CD4-positive, alpha-beta T cell treated with Interleukin-10 for 1 hour (primary cell): ENCODE measurements at places on chromosomes 12 and 14.

GRCh38 chr12:102298022-102298421 is 100.4 kb upstream of the PMCH start:
- DNase-seq, result no peak

DNA sequence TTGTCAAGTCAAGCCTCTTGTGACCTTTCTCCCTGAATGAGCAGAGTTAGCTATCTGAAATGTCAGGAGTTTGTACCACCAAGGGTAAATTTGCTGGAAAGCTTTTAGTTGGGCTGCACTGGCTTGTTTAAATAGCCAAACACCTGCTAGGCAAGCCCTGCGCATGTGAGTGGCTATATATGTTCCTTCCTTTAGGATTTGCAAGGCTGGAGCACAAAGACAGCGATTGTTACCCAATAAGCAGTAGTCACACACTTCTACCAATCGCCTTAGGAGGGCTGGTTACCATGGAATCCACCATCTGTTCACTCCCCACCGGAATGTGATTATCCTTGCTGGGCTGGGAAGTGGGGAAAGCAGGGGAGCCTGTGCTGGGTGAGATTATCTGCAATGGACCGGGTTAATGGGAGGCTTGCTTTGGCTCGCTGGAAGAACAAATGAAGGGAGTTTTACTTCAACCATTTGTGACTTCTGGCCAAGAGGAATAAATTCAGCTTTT is 102.5 kb downstream of the FGD4 start:
- DNase-seq, result no peak

- DNase-seq, result no peak
Observed at GRCh38 chr12:52611080-52611468, 7.3 kb downstream of the KRT73 start.

GRCh38 chr14:68670359-68670715 is 122.5 kb downstream of the ZFP36L1 start:
- DNase-seq, result no peak

DNA sequence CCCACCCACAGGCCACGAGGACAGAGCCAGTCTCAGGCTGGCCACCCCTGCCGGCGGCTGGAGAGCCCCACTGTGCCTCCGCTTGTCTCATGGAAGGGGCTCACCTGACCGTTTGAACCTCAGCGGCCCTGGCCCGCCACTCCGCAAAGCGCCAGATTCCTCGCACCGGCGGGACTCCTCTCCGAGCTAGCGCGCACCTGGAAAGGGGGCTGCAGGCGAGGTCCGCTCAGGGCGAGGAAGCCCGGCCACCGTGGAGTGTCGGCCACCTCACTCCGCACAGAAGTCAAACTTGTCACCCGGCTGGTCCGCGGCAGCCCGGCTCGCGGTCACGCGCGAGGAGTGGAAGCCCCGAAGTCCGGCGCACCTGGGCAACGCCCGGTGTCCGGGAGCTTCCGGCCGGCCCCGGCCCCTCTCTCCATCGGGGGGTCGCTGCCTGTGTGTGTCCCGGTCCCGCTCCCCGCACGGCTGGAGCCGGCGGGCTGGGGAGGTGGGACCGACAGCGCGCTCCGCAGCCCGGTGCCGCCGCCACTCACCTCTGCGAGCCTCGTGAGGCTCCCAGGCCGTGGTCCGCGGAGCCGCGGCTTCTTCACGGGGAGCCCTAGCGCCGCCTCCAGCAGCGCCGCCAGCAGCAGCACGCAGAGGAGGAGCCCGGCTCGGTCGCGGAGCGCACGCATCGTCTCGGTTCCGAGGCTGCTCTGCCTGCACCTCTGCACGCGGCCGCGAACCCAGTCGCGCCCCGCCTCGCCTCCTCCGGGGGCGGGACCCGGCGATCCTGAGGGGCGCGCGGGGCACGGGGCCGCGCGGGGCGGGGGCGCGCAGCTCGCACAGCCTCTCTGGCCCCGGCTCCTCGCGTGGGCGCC is at the start of gene ISM2:
TSS of gene ISM2 (minus strand) at position 697 of the 860 bp plus-strand sequence. CDS start at position 674, 23 bp downstream.
- DNase-seq, result peak; percentile 26

DNA sequence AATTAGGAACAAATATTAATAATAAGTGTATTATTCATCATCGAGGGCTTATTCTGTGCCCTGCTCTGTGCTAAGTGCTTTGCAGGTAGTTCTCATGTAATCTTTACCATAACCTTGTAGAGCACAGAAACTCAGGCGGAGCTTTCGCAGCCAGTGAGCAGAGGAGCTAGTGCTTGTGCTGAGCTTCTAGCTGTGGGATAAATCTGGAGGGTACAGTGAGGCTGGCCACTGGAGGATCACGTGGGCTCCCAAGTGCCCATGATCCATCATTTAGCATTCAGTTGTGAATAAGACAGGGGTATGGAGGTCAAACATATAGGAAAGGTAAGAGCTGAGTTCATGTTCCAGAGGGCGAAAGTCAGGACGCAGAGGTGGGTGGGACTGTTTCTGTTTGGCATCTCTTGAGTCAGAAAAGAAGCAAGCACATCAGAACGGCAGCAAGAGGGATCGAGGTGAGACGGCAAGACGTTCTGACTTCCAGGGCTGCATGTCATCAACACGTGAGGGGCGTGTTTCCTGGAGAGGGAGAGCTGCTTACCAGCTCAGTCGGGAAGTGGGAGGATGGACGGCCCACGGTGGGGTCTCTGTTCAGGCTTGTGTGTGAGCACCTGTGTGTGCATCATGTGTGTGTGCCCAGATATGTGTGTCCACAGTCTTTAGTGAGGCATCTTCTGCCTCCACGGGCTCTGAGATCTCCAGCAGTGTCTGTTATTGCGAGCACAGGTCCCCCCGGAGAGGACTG is 16.8 kb upstream of the KRT80 start:
- DNase-seq, result no peak

DNA sequence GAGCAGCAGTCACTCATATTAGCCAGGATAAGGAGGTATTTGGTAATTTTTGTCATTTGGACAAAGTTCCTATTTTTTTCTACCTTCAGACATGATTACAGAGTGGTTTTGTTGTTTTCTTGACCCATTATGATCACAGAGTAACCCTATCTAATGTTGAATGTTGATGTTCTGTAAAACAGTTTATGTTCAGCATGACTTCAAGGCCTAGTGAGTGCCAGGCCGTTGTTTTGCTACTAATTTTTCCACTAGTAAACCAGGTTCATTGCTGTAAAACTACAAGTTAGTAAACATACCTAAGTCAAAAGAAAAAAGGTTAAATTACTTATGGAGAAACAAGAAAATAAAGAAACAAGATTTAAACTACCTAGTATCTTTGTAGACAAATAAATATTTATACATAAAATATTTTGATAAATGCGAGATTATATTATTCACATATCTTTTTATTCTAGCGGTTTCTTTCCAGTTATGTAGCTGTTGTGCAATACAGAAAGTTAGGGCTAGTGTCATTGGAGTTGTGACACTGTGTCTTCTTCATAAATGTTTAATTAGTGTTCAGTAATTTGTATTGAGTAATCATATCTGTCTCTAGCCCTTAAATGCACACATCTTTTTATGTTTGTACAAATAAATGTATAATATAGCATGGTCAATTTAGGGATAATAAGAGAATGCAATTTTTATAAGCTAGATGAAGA is 16.5 kb downstream of the ETNK1 start:
- no peak for DNase-seq

DNA sequence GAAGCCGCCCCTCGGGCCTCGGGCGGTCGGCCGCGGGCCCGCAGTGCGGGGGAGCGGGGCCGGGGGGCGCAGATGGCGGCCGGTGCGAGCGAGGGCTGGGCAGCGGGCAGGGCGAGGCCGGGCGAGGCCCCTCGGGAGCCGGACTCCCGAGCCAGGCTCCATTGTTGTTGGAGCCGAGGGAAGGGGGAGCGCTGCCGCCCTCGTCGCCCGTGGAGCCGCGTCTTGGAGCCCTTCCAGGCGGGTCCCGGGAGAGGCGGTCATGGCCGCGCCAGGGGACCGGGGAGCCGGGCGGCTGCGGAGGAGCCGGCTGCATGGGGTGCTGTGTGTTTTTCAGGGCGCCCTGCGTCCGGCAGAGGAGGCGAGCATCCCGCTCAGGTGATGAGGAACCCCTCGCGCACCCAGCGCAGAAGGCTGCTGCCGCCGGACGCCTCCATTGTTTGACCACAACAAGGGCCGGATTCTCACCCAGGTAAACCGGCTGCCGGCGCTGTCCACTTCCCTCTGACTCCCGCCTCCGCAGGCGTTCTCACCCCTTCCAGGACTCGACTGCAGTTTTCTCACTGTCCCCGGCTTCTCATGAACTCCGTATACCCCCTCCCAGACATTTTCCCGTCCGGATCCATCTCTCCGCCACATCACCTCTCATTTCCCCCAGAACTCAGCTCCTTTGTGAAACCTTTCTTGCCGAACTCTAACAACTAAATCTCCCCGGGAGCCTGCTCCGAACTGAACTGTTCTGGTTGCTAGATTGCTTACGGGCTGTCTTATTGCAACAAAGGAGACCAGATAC is 732 bp downstream of the ZNF664 start:
- peak; percentile 20 for DNase-seq

DNA sequence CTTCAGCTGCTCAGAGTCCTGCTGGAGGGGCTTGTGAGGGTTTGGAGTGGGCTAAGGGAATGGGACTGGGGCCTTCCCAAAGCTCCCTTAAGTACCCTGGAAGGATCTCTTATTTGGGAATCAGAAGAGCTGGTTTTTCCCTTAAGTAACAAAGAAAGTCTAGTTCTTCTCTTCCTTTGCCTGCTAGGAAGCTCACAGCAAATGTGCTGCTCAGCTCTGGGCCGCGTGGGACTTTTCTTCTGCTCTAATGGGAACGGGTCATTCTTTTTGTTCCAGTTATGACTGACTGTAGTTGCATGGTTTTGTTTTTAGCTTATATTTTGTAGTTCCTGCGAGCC is 6.0 kb downstream of the KIF26A start:
- no peak for DNase-seq

DNA sequence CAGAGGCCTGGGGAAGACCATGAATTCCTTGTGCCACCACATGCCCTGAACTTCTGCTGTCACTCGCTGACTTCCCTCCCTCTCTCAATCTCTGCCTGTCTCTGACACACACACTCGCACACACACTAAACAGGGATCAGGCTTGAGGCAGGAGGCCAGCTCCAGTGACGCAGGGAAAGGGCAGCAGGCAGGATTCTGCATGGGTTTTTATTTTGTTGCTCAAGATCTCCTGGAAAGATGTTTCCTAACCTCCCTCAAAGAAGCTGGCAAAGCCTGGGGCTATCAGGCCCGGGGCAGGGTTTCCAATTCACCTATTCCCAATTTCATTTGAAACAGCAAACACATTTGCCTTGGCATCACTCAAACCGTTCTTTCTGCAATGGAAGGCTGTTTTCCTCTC is 27.7 kb upstream of the PEX5 start:
- DNase-seq, result no peak

GRCh38 chr12:82688035-82688501 is 1.4 kb downstream of the TMTC2 start:
- peak; percentile 25 for DNase-seq

- DNase-seq, result peak; percentile 35
Observed at GRCh38 chr12:31732926-31733548, 4.2 kb upstream of the AMN1 start.

GRCh38 chr14:64294672-64295413 is 672 bp upstream of the ESR2 start:
- peak; percentile 78 for DNase-seq

DNA sequence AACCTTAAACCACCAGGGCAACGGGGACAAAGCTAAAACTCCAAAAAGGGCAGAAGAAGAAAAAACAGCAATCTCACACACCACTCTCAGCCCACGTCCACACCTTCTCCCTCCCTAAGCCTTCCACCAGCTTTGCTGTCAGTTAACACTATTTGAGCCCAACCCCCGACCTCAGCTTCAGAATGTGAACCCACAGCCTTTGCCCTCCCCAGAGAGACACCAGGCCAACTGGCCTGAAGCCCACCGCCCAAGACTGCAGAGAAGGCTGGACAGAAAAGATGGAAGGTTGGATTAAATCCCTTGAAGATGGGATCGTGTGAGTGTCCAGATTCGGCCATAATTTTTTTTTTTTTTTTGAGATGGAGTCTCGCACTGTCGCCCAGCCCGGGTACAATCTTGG is 22.4 kb downstream of the IRF2BPL start:
- DNase-seq, result no peak

DNA sequence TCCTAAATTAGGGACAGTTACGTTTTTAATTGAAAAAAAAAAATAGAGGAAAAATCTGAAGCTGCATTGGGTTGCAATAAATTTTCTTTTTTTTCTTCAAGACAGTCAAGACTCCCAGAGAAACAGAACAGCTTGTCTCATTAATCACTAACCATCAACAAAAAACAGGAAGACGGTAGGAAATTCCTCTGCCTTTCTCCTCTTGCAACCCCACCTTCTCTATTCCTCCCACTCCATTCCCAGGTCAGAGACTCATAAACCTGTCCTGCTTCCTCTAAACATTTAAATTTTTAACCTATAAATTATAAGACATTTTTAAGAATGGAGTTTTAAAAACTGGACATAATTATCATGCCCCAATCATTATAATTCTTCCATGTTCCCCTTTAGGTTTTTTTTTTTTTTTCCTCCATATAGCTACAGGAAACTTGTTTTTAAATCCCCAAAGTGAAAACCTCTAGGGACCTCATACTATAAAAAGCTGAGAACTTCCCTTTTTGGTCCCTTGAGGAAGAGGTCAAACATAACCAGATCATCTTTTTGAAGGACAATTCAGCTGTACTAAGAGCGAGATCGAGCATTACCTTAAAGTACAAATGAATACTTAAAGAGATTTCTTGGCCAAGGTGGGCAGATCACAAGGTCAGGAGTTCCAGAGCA is 36.0 kb downstream of the CPM start:
- no peak for DNase-seq

- DNase-seq, result no peak
Observed at GRCh38 chr14:21419528-21419927, 35.7 kb upstream of the SUPT16H start.

- no peak for DNase-seq
Observed at GRCh38 chr14:104503691-104504090, 75.9 kb upstream of the C14orf180 start.

DNA sequence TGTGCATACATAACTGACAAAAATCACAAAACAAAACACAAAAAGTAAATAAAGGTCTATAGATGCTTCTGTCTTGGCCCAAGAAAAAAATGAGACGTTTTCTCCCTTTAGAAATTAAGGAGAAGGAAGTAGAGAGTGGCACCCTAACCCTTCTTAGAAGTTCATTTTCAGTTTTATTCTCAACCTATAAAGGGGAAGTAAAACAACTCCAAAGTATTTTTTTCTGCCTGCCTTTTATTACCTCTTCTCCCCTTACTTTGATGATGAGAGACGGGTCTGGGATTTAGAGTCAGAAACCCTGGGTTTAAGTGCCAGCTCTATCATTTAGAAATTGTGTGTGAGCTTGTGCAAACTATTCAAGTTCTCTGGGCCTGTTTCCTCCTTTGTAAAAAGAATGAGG is 2.8 kb downstream of the PRIM1 start:
- DNase-seq, result no peak

GRCh38 chr12:4809013-4809448 is 88.8 kb downstream of the GALNT8 start:
- DNase-seq, result peak; percentile 44

DNA sequence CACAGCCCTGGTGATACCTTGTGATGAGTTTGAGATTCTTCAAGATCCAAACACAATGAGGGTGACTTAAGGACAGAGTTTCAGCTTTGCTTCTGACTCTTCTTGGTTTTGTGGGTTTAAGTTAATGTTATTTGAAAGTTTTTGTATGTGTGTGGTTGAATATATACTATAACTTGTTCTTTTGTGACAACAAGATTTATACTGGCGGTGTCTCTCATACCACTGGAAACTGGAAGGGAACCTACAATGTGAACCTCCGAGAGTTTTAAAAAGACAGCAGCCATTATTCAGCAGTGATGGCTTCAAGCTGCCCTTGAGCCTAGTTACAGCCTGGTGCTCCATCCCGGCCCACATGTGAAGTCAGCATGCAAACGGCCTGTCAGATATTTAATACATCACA is 87.9 kb upstream of the IGF1 start:
- no peak for DNase-seq
